ENCODE measurements at places on chromosomes 3 and 15.
A peak's percentile ranks its signal among the peaks of the same experiment; 100 is the strongest.

GRCh38 chr3:37773911-37774310, 87.8 kb upstream of the CTDSPL start:
- DNase-seq: no peak

DNA sequence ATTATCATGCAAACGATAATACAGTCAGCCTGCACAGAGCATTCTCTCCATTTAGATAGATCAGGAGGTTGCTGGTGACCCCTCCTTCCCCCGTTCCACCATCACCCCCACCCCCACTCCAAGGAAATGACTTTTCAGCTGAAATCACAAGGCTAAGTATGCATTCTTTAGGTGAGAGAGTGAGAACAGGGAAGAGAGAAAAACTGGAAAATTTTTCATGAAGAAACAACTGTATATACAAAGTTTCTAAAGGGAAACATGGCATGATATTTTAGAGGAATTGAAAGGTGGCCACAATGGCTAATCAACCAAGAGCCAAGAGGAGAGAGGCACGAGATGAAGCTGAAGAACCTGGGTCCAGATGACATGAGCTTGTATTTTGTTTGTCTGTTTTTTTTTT, 22.2 kb downstream of the BCL2A1 start:
- DNase-seq: no peak

DNA sequence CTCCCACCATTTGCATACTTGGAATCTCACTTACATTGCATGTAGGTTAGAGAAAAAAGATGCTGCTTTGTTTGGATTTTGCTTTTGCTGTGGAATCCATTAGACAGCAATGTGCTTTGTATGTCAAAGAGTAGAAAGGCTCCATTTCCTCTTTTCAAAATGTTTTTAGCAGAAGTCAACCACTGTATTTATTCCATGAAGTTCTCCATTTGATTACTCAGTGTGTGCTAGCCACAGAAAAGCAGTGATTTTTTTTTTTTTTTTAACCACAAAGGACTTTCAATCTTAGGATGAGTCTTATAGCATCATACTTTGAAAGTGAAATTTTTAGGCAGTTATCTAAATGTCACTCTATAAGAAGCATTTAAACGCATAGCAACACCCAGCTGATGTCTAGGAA, 285.0 kb upstream of the ADAMTS9 start:
- DNase-seq: no peak

DNA sequence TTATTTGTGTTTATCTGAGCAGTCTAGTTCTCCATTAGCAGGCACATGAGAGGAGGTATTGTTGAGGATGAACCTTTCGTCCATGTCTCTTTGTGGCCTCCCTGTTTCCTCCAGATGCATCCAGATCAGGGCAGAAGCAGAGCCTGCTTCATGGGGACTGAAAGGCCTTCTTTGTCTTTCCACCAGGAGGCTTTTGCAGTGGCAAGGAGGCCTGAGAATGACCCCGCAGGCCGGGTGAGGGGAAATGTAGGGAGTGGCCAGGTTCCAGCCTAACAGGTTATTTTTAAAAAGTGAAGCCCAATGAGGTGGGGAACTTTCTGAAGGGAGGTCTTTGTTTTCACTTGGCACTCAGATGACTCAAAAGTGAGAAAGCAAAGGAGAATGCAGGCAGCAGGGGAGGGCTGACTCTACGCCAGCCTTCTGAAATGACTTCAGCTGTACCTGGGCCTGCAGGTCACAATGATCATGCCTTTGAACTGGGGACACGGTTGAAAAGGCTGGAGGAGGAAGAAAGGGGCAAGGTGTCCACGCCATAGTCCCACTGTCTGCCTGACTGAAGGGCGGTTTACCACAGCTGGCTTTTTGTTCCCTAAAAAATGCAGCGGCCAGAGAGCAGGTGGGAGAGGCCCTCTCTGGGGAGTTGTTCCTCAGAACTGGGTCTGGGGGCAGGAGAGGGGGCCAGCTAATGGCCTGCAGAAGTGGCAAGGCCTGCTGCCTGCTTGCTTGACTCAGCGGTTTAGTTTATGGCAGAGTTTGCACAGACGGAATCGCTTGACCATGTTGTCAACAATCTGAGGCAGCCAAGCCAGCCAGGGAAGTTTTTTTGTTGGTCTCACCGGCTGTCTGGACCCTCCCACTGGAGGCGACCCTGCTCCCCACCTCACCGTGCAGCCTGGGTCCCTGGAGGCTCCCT, 28.7 kb downstream of the CMTM7 start:
- DNase-seq: peak; percentile 29

GRCh38 chr15:52749258-52749657, 40.9 kb downstream of the ONECUT1 start:
- no peak for DNase-seq

GRCh38 chr3:195777975-195778374, 33.8 kb downstream of the MUC4 start:
- DNase-seq: no peak

- DNase-seq: no peak
These were observed 96.5 kb upstream of the PRR23E start for GRCh38 chr3:127096256-127097071.

GRCh38 chr3:63878394-63879060, 14.9 kb downstream of the ATXN7 start:
- DNase-seq: no peak

DNA sequence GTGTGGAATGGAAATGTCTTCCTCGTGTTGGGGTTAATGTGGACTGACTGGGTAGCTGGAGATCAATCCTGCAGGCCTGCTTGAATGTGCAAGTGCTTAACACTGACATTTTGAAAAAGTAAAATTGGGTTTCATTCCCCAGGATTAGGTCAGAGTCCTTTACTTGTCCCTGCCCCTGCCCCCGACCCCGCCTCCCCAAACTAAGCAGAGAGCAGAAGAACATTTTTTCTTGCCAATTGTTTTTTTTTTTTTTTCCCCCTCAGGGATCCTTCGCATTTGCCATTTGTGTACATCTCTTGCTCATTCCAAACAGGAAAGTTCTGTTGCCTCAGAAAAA, 147.0 kb upstream of the NR2F2 start:
- no peak for DNase-seq

DNA sequence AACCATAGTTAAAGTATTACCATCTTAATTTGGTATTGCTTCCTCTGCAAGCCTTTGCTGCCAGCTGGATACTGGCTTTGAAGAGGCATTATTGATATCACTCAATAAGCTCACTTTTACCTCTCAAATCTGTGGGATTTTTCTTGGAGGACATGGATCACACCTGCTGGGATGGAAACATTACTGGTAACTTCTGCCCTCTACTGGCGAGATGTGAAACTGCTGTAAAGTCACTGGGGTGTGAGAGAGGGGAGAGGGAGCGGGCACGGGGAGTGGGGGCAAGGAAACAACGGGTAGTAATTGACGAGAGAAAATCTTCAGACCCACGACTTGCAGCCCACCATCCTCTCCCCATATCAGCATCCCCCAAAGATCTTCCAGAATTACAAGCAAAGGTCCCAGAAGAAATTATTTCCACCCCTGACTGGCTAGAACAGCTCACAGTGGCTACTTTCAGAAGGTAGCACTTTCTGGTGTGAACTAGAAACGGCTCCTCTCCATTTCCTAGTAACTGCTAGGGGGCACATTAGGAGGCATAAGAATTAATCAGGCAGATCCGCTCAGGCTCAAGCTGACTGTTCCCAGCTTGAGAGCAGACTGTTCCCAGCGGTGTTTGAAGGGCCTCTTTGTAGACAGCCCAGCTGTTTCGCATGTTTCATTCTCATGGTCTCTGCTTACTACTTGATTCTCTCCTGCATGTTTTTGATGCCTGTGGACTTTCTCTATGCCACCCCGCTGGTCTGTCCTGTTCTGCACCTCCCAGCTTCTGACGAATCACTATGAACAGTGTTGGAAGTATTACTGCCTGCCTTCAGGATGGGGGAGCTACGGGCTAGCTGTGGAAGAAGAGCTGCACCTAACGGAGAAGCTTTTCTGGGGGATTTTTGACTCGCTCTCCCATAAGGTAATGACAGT, 230.4 kb upstream of the CHRM5 start:
- peak; percentile 18 for DNase-seq

DNA sequence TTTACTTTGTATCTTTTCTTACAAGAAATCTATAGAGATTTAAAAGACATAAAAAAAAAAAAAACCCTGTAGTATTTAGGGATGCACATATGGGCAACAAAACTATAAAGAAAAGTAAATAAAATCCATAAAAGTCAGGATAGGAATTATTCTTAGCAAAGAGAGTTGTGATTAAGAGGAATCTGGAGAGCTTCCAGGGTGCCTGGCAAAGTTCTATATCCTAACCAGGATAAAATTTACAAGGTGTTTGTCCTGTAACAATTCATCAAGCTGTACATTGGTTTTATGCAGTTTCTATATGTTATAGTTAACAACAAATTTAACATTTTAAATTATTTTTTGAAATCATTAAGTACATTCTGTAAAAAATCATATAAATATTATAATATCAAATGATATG, 7.9 kb downstream of the SECISBP2L start:
- no peak for DNase-seq

GRCh38 chr15:88106074-88106473, 150.5 kb downstream of the NTRK3 start:
- no peak for DNase-seq

DNA sequence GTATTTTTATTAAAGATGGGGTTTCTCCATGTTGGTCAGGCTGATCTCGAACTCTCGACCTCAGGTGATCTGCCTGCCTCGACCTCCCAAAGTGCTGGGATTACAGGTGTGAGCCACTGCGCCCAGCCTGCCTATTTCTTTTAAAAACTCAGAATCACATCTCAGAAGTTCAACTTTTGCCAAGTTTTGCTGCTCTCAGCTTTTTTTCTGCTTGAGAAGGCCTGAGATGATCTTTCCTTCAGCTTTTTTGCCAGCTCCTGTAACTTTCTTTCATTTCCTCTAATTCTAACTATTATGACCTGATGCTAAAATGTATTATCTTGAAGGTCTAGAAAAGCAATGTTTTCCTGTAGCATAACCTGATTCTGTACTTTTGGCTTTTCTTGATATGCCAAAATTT, 9.6 kb upstream of the EHHADH start:
- no peak for DNase-seq

- no peak for DNase-seq
These were observed 698 bp downstream of the GRM7 start for GRCh38 chr3:6861625-6862000.

DNA sequence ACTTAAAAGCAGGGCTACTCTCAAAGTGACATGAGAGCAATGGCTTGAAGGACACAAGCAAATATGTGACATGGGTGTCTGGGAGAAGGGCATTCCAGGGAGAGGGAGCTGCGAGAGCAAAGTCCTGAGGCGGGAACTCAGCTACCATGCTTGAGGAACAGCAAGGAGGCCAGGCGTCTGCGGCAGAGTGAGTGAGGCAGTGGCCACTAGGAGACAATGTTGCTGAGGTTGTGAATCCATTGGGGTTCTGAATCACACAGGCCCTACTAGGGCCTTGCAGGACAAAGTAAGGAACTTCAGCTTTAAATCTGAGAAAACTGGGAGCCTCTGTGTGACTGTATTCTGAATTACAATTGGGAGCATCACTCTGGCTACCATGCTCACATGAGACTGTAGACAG, 94.1 kb upstream of the PRICKLE2 start:
- no peak for DNase-seq

DNA sequence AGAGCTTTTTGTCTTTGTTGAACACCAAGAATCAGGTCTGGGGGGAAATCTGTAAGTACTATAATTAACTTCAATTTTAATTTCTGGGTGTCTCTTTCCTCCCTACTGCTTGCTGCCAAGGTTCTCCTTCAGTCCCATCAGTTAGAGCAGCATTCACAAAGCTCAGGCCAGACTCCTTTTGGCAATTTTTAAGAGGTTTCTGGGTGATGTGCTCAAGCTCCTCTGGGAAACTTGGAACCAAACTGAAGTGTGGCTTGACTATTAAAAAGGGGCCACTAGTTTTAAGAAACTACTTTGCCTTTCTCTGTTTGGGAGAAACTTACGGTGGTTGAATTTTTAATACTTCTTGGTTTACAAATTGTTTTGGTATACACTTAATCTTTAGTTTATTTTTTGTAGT, 227.7 kb upstream of the SOX2 start:
- no peak for DNase-seq

- no peak for DNase-seq
These were observed 72.2 kb downstream of the KLHL25 start for GRCh38 chr15:85722374-85723152.

DNA sequence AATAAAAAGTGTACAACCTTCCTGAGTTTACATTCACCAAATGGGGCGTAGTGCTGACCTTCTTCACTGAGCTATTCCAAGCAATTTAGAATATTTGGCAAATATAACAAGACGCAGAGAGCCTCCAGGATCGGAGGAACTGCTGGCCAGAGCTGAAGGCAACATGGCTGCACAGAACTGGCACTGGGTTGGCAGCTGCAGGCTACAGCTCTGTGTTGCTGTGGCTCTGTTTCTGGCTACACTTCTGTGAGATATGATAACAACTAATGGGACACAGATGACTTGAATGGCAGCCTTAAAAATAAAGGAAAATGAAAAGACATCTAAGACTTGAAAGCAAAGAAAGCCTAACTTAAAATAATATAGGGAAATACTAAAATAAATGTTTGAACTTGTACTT, 10.8 kb upstream of the SLC6A20 start:
- DNase-seq: no peak

GRCh38 chr3:37891227-37891626, 29.5 kb downstream of the CTDSPL start:
- no peak for DNase-seq

- DNase-seq: no peak
These were observed 39.5 kb upstream of the ZBTB20 start for GRCh38 chr3:115186351-115187148.

- no peak for DNase-seq
These were observed 88.9 kb downstream of the CLSTN2 start for GRCh38 chr3:140023616-140024530.

Data from CD14-positive monocyte (primary cell).